Stimulated activated CD4-positive, alpha-beta T cell treated with anti-CD3 and anti-CD28 coated beads, Interleukin-12 subunit alpha, Interleukin-12 subunit beta, amount 100 ng/mL, for 24 hours (primary cell): ENCODE measurements at places on chromosomes 1 and 21.

- DNase-seq: no peak
Observed at GRCh38 chr1:6093071-6093470, 47.4 kb downstream of the KCNAB2 start.

GRCh38 chr1:59244891-59245290 is 52.0 kb upstream of the FGGY start:
- DNase-seq: no peak

DNA sequence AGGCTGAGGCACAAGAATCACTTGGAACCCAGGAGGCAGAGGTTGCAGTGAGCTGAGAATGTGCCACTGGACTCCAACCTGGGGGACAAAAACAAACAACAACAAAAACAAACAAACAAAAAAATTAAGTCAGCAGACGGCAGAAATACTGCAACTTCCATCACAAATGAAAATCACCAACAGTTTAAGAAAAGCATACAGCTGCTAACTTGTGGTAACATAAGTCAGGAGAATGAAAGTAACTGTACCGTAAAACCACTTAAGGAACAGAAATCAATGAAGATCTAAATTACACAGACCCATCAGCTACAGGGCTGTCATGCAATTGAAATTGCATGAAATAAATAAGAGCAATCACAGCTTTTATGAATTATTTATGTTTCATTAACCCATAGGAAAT is 25.0 kb downstream of the MCOLN2 start:
- DNase-seq: no peak

GRCh38 chr1:29752141-29752540 is 515.8 kb downstream of the PTPRU start:
- no peak for DNase-seq

- no peak for DNase-seq
Observed at GRCh38 chr1:165451691-165452090, 6.8 kb upstream of the RXRG start.

GRCh38 chr1:88088481-88088880 is 595.6 kb upstream of the PKN2 start:
- DNase-seq: no peak
